Left kidney (tissue), 8 donors: ENCODE measurements at places on chromosomes 2 and 18. TPM values are rescaled to one million over a fixed set of nuclear protein-coding genes. Genes with fewer than 3 reads are reported as not detected.

DNA sequence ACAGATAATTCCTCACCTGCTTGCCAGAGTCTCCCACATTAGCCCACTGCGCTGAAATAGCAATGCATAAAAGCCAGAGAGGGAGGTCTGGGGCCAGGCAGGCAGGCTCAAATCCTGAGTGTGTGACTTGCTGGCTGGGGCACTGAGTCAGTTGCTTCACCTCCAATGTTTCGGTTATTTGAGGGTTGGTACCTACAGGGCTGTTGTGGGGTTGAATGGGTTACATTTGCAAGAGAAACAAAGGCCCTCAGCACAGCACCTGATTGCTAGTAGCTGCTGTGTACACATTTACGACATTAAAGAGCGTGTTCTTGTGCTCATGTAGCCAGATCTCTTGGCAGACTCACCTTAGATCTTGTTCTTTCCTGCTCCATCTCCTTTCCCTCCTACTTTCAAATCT is 34.1 kb upstream of the FAM110C start:
- DNase-seq = no peak

- DNase-seq = no peak
Measured at GRCh38 chr18:67276638-67277037, 239.9 kb downstream of the DSEL start.

DNA sequence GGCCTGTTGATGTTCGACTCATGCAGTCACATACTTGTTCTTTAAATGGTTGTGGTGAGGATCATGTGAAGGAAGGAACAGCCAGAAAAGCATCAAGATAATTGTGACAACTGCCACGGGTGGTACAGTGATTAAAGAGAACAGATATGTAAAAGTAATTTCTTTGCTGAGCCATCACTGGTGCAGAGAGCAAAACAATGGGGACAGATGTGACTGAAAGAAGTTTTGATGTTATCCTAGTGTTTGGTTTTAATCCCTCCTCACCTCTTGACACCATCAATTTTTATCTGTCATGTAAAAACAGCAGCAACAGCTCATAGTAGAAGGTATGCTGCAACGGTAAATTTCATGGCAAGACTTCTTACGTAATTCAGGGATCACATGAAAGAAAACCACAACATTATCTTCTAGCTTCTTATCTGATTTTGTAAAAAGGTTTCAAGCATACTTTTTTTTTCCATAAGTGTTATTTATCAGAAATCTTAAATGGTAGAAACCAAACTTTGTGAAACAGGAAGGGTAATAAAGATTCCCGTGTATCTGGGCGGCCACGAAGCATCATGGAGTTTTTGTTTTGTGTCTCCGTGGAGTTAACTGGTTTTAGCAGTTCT is 65.2 kb downstream of the PLCL1 start:
- DNase-seq = no peak

DNA sequence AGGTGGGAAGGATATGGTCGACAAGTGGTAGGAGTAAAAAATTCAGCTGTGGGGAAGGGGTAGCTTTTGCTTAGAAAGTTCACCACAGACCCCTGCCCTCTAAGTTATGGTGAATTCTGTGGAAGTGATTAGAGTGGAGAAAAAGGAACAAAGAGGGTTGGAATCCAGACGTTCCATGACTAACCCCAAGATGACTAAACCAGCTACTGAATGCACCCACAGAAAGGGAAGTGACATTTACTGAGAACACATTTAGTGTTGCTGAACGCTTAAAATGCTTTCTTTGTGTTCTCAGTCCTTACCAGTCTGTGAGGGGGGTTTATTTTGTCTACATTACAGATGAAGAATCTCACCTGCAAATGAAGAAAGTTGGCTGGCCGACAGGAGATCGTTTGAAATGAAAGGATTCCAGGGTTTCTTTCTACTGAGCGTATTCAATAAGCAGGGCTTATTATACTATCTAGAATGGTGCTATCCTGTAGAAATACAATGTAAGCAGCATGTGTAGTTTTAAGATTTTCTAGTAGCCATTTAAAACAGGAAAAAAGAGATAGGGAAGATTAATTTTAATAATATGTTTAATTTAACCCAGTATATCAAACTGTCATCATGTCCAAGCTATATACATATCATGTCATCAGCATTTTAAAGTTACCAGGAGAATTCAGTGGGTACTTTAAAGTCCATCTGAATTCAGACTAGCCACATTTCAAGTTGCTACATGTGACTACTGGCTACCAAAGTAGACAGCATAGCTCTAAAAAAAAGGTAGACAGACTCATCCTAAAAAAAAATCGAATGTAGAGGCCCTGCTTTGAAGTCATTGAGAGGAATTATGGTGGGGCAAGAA is 60.1 kb downstream of the LIMS1 start:
- DNase-seq = no peak

DNA sequence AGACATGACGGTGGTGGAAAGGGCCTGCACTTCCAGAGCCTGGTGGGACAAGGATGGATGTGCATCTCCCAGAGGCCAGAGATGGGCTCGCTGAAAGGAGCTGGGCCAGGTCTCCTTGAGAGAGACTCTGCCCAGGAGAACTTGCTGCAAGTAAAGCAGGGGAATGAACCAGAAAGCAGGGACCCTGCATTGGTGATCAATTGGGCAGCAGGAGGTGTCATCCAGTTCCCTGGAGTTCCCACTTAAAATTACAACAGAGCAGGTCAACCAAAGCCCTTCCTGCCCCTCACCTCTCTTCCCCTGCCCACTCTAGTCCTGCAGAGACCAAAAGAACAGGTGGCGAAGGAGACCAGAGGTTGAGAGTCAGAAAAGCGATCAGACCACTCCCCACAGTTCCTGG is 69.7 kb upstream of the CAB39 start:
- DNase-seq = no peak

GRCh38 chr18:46754661-46755292 is 2.1 kb downstream of the ST8SIA5 start:
- DNase-seq = peak; percentile 30

DNA sequence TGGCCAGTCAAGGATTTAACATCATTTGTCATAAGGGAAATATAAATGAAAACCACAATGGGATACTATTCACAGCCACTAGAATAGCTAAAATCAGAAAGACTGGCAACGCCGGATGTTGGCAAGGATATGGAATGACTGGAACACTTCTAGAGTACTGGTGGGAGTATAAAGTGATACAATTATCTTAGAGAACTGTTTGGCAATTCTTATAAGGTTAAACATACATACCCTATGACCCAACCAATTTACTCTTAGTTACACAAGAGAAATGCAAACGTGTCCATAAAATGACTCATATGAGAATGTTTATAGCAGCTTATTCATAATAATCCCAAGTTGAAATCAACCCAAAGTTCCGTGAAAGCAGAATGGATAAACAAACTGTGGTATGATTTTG is 35.1 kb downstream of the MAPK4 start:
- no peak for DNase-seq

GRCh38 chr2:48369971-48370370 is 160.0 kb upstream of the STON1 start:
- DNase-seq = no peak

GRCh38 chr2:111944531-111945210 is 46.3 kb downstream of the MERTK start:
- no peak for DNase-seq

DNA sequence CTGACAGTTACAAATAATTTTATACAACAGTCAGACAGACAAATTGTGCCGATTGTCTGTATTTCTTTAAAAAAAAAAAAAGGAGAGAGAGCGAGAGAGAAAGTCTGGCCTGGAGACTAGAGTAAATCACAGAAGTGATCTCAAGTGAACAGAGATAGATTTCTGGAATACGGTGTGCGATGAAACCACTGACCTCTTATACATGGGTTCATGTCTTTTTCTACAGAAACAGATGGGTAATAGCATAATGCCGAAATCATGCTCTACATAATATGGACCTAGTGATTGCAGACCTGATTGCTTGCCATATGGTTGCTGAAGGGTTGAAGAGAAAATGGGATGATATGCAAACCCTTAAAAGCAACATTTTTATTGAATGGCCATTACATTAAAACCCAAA is 403.3 kb upstream of the FANCL start:
- no peak for DNase-seq

DNA sequence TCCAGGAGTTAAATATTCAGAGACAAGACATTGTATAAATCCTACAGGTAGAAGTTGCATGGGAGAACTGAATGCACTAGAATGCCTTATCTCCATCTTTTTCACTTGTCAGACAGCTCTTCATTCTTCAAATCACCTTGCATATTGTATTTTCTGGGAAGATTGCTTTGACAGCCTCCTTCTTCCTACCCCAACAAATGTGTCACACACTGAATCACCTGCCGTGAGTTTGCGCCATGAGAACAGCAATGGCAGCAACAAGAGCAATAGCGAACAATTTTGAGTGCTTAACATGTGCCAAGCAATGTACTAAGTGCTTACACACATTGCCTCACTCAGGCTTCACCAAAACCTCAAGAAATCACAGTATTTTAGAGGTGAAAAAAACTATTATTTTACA is 161.3 kb upstream of the REG3G start:
- no peak for DNase-seq

- DNase-seq = no peak
Measured at GRCh38 chr2:213122725-213123124, 28.7 kb downstream of the IKZF2 start.

DNA sequence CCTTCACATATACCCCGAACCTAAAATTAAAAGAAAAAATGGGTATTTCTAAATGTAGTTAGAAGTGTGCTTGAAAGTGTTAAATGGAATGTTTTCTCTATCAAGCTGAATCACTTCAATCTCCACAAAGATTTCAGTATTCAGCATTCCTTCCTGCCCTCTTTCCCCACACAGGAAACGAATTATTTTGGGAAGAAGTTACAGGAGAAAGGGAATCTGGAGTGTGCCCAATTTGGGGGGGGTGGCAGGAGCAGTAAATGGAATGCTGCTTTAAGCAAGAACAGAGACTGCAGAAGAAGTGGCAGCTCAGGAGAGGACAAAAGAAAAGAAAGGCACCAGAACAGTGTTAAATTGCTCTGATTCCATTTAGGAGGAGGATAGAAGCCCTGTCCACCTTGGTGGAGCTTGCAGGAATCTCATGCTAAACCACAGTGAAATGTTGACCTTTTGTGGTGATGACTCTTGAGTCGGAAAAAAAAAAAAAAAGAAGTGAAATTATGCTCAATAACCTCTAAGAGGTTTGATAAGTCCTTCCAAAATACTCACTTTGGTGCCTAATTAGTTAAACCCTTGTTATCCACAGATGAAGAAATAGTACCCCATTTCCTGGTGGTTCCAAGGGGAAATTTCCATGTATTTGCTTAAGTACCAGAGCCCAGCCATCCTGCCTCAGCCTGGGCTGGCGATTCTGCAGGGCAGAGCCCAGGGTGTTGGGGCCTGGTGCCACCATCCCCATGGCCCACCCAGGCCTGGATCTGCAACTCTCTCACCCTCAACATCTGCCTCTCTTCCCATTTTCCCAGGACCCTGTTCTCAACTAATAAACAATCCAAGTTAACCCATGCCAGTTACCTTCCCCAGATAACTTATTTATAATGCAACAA is 56.5 kb downstream of the MYO5B start:
- DNase-seq = no peak

GRCh38 chr2:112814278-112814677 is 22.3 kb downstream of the IL1B start:
- no peak for DNase-seq

Gene UGT1A4
- polyA plus RNA-seq = not detected

Gene BCL11A
- polyA plus RNA-seq = 15.1 TPM

Gene GKN2
- polyA plus RNA-seq = not detected
